ENCODE measurements at places on chromosomes 16 and 17. TPM values are rescaled to one million over a fixed set of nuclear protein-coding genes. Genes with fewer than 3 reads are reported as not detected.

KRTAP4-16 gene
- not detected for total RNA-seq

PITPNM3 gene
- 1.4 TPM for total RNA-seq

- H3K27me3 ChIP-seq, result no peaks in the 10 kb centered on the region
- no peaks in the 10 kb centered on the region for H3K36me3 ChIP-seq
- H3K27ac ChIP-seq, result peak overlapping the region; percentile 12
Observed at GRCh38 chr17:16915752-16916556, 56.0 kb downstream of the TNFRSF13B start.

KRT33A gene
- not detected for total RNA-seq

SLFN12L gene
- not detected for total RNA-seq

FOXJ1 gene
- 4.5 TPM for total RNA-seq

HOXB8 gene
- 19.7 TPM for total RNA-seq

KRT31 gene
- total RNA-seq, result not detected

PRR35 gene
- total RNA-seq, result not detected

- no peak for DNase-seq
- H3K4me1 ChIP-seq, result peaks cover 6% of the 10 kb centered on the region
- H3K27me3 ChIP-seq, result no peaks in the 10 kb centered on the region
- no peaks in the 10 kb centered on the region for H3K36me3 ChIP-seq
- H3K27ac ChIP-seq, result no peak overlapping the region
Observed at GRCh38 chr17:45812102-45812501, 28.0 kb downstream of the CRHR1 start.

DNA sequence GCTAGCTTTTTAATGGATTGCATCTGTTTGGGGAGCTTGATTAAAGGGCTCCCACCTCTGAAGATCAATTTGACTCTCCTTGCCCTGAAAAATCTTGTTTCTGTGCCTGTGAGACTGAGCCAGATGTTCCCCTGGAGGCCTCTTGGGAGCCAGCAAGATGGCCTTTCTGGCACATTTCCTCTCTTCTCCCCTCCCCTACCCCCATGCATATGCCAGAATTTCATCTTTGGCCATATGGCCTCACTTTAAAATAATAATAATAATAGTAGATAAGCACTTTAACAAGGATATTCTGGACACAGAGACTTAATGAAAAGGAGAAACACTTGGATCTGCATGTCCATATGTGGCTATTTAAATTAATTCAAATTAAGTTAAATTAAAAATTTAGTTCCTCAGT lies 144.1 kb upstream of the CES5A start:
- DNase-seq, result no peak
- H3K27me3 ChIP-seq, result peaks cover 65% of the 10 kb centered on the region
- no peaks in the 10 kb centered on the region for H3K4me1 ChIP-seq
- no peak overlapping the region for H3K27ac ChIP-seq

- no peaks in the 10 kb centered on the region for H3K36me3 ChIP-seq
- H3K27me3 ChIP-seq, result peaks cover 2% of the 10 kb centered on the region
- no peak for DNase-seq
- H3K4me1 ChIP-seq, result peaks cover 19% of the 10 kb centered on the region
- no peak overlapping the region for H3K27ac ChIP-seq
Observed at GRCh38 chr16:1381612-1382406, 30.1 kb downstream of the GNPTG start.

DNA sequence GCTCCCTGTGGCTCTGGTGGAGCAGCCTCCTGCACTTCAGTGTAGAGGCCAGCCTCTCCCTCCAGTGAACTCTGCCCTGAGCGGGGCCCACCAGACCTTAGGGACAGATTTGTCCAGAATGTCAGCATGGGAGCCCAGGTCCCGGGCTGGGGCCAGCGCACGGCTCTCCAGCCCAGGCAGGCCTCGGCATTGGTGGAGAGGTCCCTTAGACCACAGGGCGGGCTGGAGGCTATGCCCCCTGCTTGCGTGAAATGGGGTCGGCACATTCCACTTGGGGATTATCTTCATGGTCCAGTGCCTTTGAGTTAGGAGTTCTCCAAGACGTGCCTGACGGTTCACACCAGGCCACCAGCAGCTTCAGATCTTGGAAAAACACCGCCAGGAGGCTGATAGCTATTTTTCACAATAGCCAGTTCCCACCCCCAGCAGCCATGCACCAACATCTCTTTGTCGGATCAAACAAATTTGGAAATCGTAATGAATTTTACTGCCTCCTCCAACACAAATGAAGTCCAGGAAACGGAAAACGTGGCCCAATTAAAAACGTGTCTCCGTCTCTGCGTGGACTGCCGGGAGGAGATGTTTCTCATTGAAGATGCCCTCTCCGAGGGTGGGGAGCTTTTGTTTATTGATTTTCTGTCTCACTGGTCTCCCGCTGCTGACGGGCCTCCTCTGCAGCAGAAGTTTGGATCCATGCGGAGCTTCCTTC lies 110.0 kb upstream of the CIBAR2 start:
- H3K4me3 ChIP-seq, result peak overlapping the region; percentile 66
- DNase-seq, result no peak
- peaks cover 45% of the 10 kb centered on the region for H3K4me1 ChIP-seq
- H3K27ac ChIP-seq, result no peak overlapping the region
- H3K36me3 ChIP-seq, result no peaks in the 10 kb centered on the region
- peaks cover 7% of the 10 kb centered on the region for H3K27me3 ChIP-seq

EVI2B gene
- total RNA-seq, result not detected

DNA sequence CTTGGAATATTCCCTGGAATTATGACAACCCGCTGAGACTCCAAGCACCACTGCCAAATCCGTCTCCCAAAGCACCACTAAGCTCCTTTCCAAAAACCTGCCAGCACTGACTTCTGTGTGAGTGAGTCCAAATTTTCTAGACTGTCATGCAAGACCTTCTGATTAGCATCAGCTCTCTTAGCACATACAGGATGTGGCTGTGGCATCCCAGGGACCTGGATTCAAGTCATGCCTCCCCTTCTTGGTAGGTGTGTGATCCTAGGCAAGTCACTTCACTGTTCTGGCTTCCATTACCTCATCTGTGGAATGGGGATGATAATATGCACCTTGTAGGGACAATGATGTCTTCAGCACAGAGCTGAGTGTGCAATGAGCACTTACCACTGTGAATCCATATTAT lies 38.3 kb upstream of the USP7 start:
- H3K4me3 ChIP-seq, result no peak overlapping the region
- H3K27ac ChIP-seq, result no peak overlapping the region
- DNase-seq, result no peak
- no peaks in the 10 kb centered on the region for H3K4me1 ChIP-seq

- DNase-seq, result no peak
- peaks cover 9% of the 10 kb centered on the region for H3K4me1 ChIP-seq
- H3K27ac ChIP-seq, result no peak overlapping the region
Observed at GRCh38 chr17:78641243-78641642, 64.0 kb upstream of the DNAH17 start.

All from neural crest cell (in vitro differentiated cells).